Myocyte (in vitro differentiated cells): ENCODE measurements at places on chromosomes 5 and 9. TPM values are rescaled to one million over a fixed set of nuclear protein-coding genes. Genes with fewer than 3 reads are reported as not detected.

- DNase-seq, result no peak
Observed at GRCh38 chr5:94522117-94522516, 96.3 kb downstream of the KIAA0825 start.

Gene PCDHA11
- total RNA-seq, result 0.13 and 0.26 TPM in 2 replicates

Gene DIMT1
- 28.5 and 35.3 TPM in 2 replicates for total RNA-seq

Gene KCNV2
- not detected in 2 replicates for total RNA-seq

DNA sequence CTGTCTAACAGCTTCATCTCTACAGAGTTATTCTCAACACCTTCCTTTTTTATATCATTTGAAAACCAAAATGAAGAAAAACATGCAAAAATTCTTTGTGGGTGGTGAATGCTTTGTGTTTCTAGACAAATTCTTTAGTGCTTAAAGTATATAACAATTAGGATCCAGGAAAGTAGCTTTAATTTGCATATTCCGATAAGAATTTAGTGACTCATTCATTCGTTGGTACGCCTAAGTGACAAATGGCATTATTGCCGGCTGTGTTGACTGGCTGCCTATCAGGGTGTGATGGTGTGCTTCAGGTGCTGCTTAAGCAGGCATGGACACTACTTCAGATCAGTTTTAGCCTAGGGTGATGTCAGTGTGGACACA lies 35.2 kb downstream of the LMNB1 start:
- DNase-seq, result no peak
